AG09309 (cell line): ENCODE measurements at places on chromosomes 1 and 21.
A peak's percentile ranks its signal among the peaks of the same experiment; 100 is the strongest.

- peak; percentile 80 for DNase-seq
Measured at GRCh38 chr1:119711804-119712341, at the start of gene PHGDH. PHGDH (plus strand) TSS chr1:119711934; CDS start chr1:119712023, 89 bp downstream.

DNA sequence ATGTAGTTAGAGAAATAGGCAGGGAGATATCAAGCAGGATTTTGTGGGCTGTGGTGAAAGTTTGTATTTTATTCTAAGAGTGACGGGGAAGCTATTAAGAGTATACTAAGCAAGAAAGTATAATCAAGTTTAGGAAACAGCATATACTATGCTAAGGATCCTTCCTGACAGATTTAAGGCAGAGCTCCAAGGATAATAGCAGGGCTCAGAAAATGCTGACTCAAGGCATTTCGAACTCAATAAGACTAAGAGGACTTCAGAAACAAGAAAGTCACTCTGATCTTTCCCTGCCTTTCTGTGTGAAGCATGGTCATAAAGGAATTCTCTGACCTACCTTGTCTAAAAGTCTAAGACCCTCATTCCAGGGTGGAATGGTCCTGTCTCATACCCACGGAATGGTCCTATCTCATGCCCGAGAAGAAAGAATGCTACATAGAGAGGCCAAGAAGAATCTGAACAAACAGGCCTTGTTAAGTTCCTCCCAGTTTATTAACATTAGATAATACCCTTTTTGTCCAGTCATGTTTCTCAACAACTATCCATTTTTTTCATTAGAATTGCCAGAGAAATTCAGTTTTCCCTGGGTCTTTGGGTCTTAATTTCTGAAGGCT, 59.1 kb downstream of the HFM1 start:
- no peak for DNase-seq

DNA sequence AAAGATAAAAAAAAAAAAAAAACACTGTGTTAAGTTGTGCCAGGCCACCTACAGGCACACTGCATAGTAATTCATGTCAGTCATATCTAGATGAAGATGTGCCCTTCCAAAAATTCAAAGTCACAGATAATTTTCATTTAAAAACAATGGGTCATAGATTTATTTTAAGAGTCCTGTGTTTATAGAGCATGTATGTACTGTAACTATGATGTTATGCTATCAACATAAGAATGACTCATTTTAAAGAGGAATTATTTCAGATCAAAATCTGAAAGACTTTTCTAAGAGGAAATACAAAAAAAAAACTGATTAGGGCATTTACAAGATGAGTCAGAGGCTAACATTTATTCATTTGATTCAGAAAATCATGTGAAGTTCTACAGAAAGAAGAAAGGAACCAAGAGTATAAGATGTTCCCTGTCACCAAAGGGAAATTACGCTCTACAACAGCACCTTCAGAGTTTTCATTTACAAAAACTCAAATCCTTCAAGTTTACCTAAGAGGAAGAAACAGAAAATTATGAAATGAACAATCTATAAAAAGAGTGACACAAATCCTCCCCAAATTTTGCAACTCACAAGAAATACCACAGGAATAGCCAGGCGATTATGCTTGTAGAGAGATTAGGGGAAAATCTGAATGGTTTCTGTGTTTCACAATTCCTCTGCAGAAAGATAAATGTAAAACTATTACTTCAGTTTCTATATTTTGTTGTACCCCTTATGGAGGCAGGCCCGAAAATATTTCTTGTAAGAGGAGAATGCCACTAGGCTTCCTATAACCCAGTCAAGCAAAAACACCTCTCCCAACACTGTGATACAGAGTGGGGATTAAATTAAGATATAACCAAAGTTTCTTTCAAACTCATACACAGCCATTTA, 13.8 kb downstream of the TP53BP2 start:
- DNase-seq: no peak

GRCh38 chr1:223515421-223515820, 122.2 kb downstream of the CCDC185 start:
- DNase-seq: no peak

DNA sequence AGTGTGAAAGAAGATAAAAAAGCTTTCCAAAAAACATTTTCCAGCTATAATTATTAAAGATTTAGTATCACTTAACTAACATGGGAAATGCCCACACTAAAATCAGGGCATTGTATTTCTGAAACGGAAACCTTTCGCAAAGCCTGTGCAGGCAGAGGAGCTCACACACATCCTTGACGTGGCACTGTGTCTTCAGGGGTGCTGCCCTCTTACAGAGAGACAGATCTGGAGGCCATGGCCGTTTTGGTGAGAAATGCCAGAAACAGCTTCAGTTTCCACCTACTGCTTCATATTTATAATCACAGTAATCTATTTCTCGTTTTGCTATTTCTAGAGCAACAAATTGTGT, 26.7 kb downstream of the ATP1B1 start:
- no peak for DNase-seq

DNA sequence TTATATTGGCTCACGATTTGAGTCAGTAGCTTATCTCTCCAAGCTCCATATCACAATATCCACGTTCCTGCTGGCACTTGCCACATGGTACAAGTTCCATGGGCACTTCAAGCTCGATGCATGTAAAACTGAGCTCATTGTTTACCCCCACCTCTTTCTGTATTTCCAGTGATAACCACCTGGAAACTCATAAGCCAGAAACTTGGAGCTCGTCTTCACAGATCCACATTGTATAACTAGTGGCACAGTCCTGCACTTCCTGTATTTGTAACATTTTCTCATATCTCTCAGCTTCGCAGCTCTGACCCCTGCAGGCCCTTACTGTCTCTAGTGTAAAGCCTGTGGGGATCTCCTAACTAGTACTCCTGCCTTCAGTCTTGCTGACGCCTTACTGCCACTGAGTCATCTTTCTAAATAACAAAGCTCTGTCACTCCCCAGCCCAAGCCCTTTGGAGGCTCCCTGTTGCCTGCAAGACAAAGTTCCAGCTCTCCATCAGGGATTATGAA, 6.5 kb upstream of the C2CD4D start:
- no peak for DNase-seq

GRCh38 chr1:179310291-179310690, 16.7 kb downstream of the SOAT1 start:
- DNase-seq: peak; percentile 53
